ENCODE measurements at places on chromosomes 5 and 9.

DNA sequence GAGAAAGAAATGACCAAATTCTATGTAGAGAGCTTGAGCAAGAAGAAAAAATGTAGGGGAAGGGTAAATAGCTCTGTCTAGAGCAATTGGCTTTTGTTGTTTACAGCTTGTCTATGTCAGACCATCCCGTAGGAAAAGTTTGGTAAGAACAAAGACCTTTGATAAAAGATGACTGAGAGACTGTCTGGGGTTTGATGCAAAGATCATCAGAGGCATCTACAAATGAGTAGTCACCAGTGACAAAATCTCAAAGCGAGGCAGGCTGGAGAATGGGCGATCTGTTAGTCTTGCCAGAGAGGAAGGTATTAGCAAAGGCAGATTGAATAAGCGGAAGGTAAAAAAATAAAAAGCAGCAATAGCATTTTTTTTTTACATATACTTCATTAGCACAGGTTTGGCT, 125.0 kb upstream of the RASGRF2 start:
- DNase-seq = no peak

DNA sequence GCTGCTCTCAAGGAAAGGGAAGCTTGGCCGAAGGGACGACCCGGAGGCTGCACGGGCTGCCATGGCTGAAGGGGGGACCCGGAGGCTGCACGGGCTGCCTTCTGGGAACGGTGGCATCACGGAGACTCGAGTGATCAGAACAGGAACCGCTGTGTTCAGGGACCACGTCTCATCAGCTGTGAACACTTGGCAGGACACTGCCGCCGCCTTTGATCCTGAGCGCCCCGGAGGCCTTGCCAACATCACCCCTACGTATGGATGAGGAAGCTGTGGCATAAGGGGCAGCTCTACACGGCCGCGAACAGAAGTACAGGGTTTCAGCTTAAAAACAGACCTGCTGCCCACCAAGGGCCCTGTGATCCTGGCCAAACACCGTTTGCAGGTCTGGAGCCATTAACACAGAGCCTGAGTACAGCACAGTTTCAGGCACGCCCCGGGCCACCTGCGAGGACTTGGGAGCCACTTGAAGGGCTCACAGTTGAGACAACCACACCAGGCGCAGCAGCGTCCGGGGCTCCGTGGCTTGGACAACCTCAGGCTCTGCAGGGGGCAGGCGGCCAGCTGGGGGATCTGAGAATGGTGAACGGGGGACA, 23.9 kb upstream of the TERT start:
- no peak for DNase-seq

DNA sequence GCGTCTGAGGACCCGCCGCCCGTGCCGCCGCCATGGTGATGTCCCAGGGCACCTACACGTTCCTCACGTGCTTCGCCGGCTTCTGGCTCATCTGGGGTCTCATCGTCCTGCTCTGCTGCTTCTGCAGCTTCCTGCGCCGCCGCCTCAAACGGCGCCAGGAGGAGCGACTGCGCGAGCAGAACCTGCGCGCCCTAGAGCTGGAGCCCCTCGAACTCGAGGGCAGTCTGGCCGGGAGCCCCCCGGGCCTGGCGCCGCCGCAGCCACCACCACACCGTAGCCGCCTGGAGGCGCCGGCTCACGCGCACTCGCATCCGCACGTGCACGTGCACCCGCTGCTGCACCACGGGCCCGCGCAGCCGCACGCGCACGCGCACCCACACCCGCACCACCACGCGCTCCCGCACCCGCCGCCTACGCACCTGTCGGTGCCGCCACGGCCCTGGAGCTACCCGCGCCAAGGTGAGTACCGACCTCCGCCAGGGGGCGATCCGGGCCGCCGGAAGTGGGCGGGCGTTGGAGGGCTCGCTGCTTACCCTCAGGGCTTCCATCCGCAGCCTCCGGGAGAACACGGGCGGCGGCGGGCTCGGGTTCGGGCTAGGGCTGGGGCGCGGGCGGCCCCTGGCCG, 8.5 kb downstream of the PRR7 start:
- peak; percentile 75 for DNase-seq

- no peak for DNase-seq
Measured at GRCh38 chr9:70324963-70325362, 66.2 kb downstream of the SMC5 start.

GRCh38 chr9:95499847-95500246, 16.9 kb downstream of the PTCH1 start:
- no peak for DNase-seq

DNA sequence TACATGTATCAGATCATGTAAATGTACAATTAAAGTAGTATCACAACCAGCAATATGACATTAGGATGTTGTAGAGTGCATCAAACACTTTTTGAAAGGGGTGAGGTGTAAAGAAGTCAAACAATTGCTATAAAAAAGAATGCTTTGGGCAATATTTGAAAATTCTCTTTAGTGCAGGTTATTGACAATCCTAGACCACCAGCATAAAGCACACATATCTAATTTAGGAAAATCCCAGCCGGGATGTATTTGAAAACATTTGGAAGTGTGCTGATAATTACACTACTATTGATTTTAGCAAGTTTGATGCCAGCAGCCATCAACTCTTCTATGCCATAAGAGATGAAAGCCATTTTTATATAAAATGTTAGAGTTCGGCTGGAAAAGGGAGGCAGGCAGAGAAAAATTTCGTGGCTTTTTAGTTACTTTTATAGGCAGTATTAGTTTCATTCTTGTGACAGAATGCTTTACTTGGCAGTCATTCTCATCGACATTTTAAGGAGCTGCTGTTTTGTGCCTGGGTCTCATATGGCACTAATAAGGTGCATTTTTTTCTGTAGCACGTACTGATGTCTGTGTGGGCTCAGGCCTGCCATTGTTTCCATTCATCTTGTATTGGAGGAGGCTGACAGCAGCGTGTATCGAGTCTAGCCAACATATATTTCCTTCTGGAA, 285.7 kb downstream of the AOPEP start:
- no peak for DNase-seq

DNA sequence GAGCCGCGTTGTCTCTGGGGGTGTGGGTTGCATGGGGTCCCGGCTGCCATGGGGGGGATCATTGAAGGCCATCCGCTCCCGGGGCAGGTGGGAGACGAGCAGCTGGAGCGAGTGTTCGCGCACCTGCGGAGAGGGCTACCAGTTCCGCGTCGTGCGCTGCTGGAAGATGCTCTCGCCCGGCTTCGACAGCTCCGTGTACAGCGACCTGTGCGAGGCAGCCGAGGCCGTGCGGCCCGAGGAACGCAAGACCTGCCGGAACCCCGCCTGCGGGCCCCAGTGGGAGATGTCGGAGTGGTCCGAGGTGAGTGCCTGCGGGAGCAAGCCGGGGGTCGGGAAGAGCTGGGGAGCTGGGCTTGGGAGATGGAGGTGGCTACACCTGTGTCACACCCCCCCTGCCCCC, 33.7 kb downstream of the ADAMTSL2 start:
- DNase-seq = no peak

- no peak for DNase-seq
Measured at GRCh38 chr5:173243831-173244305, 8.9 kb upstream of the NKX2-5 start.

- peak; percentile 45 for DNase-seq
Measured at GRCh38 chr9:2418619-2419018, 203.0 kb upstream of the VLDLR start.

GRCh38 chr9:123470121-123470782, 114.3 kb downstream of the CRB2 start:
- DNase-seq = no peak

GRCh38 chr9:83622939-83623678, at the start of gene IDNK:
Gene IDNK (plus strand): TSS chr9:83623143. CDS start chr9:83623172, 29 bp downstream.
- DNase-seq = peak; percentile 16

DNA sequence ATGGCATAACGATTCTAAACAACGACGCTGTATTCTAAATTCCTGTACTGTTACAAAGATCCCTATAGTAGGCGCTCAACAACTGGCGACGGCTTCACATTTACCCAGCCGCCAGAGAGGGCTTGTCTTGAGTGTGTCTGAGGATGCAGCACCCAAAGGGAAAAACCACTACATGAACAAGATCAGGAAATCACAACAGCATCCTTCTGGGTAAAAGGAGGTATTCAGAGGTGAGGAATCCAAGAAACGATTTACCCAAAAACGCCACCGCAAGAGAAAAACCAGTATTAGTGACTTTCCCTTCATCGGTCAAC, 711 bp downstream of the TTC33 start:
- peak; percentile 79 for DNase-seq

GRCh38 chr9:127742435-127743088, 7.5 kb upstream of the TOR2A start:
- peak; percentile 97 for DNase-seq

GRCh38 chr5:69134126-69134525, 32.8 kb upstream of the CCNB1 start:
- no peak for DNase-seq

GRCh38 chr5:107290780-107291398, 379.8 kb downstream of the EFNA5 start:
- DNase-seq = no peak

DNA sequence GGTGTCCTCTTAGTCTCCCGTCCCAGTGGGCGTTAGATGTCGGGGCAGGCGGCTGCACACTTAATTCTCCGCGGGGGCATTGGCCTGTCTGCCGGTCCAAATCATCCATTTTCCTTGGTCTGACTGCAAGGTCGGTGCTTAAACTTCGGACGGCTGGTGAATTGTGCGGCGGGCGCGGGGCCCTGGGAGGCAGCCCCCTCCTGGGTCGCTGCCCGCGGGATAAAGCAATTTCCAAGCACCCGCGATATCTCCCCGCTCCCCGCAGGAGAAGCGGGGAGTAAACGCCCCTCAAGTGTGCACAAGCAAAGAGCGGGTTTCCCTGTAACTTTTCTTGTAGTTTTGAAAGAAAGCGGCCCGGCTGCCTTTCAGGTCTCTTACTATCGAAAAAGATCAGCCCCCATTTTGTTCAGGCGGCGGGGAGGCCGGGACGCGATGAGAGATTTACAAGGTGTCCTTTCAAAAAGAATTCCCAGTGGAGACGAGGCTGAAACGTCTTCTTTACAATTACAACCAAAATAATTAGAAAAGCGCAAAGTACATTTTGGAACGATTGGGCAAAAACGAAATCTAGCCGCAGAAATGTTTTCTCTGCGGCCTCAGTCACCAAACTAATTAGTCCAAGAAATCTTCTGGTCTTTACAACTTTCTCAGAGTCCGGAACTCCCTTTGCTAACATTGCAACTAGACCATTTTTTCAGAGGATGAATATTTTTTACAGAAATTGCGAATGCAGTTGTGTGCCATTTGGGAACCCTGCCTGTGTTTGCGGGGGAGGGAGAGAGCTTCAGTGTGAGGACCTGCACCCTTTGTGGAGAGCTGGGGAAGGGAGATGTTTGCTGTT, 1.8 kb downstream of the IRX1 start:
- DNase-seq = no peak

DNA sequence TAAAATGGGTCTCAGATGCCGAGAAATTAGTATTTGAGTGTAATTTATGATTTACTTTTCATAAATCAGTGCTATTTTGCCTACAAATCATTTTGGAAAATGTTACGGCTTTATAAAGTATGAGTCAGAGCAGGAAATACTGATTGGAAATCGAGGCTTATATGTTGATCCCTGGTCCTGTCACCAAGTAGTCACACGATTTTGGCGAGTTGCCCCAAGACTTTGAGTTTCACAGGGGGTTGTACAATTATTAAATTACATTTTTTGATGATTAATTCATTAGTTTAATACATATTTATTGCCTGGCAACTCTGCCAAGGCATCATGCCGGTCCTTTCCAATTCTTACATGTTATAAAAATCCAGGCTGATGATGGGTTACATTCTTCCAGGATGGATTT, 443.9 kb upstream of the KLF4 start:
- no peak for DNase-seq

DNA sequence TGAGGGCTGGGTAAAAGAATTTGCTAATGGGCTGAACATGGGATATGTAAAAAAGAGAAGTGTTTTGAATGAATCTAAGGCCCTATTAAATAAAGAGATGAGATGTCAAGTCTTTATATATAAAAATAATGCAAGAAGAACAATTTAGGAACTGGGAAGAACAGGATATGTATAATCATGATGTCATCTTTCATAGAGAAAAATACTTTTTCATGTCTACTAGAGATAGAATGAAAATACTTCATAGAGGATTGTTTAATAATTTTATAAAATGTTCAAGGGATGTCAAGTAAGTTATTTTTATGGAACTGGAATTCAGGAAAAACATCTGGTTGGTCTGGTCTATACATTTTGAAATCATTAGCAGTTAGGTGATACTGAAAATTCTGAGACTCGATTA, 799.0 kb upstream of the CTNND2 start:
- DNase-seq = no peak

DNA sequence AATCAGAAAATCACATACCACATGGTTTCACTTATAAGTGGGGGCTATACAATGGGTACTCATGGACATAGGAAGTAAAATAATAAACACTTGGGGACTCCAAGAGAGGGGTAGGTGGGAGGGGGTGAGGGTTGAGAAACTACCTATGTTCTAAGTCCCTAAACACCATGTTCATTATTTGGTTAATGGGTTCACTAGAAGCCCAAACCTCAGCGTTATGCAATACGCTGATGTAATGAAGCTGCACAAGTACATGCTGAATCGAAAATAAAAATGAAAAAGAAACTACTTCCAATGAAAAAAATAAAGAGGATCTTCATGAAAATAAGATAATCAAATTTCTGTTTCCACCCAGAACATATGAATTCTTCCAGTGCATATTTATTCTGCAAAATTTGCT, 208.5 kb downstream of the TMEM161B start:
- DNase-seq = no peak

DNA sequence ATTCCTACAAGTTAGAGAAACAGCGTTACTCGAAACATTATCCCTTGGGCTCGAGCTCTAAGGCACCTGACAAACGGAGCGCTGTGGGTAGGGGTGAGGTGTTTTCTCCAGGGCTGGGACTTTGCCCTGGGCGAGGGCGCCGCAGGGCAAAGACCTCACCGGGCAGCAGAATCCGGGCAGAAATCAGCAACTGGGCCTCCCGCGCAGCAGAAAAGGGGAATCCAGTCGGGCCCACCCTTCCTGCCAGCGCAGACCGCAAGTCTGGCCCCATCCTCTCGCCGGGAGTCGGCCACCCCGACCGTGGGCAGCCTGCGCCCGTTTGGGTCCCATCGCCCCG, 430 bp upstream of the MSH3 start:
- DNase-seq = peak; percentile 23

- DNase-seq = peak; percentile 60
Measured at GRCh38 chr9:33731142-33731541, 64.2 kb upstream of the PRSS3 start.

- DNase-seq = no peak
Measured at GRCh38 chr9:80072451-80072850, 500.7 kb downstream of the TLE4 start.

- DNase-seq = no peak
Measured at GRCh38 chr9:122403381-122404000, 32.7 kb downstream of the PTGS1 start.

DNA sequence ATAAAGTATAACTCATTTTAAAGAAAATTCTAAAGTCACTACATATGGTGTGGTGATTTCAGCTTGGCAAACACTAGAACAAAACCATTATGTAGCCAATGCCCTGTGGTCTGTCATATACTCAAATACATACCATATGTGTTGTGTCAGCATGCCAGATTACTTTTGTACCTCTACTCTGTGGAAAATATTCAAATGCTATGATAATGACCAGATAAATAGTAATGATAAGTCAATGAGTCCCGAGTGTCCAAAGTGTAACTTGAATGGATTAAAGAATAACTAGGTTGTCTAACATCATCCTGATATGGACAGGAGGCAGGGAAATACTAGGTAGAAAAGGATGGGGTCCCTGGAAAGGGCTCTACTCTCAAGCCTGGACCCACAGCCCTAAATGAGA, 58.0 kb upstream of the IL6ST start:
- no peak for DNase-seq
